ENCODE measurements at places on chromosomes 4 and X.

DNA sequence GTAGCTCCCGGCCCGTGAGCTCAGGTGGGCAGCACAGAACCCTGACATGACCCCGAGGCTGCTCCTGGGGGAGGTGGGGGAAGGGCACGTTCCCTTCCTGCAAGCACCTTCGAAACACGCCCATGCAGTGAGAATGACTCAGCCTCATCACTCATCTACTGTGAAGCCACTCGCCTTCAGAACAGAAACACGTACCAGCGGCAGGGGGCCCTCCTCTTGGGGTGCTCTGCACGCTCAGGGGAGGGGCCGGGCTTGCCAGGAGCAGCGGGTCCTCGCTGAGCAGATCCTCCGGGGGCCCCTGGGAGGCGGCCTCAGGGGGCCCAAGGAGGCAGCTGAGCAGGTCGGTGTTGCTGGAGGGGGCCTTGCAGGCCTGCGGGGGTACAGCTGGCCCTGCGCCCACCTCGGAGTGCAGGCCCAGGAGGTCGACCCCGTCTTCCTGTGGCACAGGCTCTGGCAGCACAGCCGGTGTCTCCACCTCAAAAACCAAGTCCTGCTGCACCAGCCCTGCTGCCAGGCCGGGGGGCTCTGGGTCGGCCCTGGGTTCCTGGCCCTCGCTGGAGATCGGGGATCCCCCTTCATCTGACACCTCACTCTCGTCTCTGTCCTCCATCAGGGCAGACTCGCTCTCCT is 40.9 kb upstream of the CPLX1 start:
- DNase-seq, result no peak

- DNase-seq, result no peak
Observed at GRCh38 chr4:158814636-158815330, 46.0 kb downstream of the FNIP2 start.

DNA sequence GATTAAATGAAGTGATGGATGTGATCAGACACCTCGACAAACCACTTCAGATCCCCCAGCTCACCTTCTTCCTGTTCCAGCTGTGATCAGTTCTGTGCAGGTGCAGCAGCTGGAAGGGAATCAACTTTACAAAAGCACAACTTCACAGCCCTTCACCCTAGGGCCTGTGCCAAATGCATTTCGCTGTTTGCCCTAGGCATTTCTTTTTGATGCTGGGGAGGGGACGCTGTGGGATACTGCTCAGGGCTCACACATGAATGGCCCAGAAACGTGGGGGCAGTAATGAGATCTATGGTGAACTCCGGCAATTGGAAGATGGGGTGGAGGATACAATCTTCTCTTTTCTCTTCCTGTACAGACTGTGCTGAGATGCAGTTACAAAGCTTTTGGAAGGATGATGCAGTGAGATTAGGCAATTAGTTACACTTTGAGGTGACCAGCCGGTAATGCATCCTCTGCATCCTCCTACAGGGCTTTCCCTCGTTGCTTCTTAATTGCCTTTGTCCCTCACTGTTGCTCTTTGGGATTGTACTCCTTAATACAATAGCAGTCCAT is 215.1 kb upstream of the PITX2 start:
- no peak for DNase-seq

DNA sequence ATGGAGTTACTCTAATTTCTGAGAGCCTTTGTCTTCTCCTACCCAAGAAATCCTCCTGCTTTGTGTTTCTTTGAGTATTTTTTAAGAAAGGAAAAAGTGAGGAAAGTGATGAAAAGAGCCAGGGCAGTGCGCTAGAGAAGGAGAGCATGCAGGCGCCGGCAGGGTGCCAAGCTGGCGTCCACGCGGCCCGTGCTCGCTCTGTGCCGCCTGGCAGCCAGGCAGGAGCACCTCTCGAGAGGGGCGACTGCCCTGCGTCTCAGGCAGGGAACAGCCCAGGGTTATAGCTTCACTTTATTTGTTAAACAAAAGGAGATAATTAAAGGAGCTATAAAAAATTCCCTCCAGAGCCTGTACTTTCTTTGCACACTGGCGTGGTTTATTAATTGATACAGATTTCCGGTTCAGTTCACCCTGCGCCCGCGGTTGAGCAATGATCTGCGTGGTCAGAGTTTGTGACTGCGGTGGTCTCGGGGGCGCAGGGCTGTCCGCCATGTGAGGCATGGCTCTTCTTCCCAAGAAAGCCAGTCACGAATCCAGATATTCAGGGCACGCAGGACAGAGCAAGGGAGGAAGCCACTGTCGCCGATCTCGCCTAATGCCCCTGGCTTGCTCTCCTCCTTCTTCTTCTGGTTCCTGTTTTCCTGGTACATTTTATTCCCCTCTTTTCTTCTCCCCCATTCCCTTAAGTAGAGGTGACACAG is 110.8 kb upstream of the PAQR3 start:
- DNase-seq, result no peak

- DNase-seq, result no peak
Observed at GRCh38 chr4:167079762-167080161, 154.5 kb downstream of the SPOCK3 start.

- DNase-seq, result no peak
Observed at GRCh38 chrX:6002056-6002455, 226.6 kb downstream of the NLGN4X start.

GRCh38 chrX:70664726-70665125 is 220.1 kb downstream of the DLG3 start:
- no peak for DNase-seq

GRCh38 chr4:158253350-158253980 is 43.2 kb downstream of the TMEM144 start:
- DNase-seq, result no peak

DNA sequence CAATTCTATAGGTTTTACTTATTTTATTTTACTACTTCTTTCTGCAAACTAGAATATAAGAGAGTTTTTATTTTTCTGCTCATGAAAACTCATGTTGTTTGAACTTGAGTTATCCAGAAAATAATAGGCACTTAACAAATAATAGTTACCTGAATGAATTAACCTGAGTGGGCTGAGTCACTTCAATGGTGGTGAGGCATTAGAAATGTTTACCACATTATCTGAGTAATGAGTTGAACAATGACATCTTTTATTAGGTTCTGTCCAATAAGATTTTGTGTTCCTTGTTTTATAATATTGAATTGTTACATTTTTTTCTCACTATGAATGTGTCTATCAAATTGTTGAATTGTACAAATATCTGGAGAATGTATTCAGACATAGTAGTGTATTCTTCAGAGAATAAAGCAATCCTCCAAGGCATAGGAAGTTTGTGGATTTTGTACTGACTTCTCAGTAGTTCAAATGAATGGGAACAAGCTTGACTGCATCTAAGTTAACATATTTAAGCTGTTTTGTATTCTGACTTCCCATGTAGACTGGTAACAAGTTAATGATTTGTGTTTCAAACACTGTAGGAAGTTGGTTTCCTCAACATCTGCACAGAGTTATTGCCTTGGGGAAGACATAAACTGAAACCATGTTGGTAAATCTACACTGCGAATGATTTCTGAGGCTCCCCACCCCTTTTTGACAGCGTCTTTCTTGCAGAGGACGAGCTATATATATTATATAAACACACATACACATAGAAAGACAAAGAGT is 1808.9 kb upstream of the TENM3 start:
- no peak for DNase-seq

- DNase-seq, result no peak
Observed at GRCh38 chr4:189780391-189780790, 160.3 kb upstream of the FRG1 start.

DNA sequence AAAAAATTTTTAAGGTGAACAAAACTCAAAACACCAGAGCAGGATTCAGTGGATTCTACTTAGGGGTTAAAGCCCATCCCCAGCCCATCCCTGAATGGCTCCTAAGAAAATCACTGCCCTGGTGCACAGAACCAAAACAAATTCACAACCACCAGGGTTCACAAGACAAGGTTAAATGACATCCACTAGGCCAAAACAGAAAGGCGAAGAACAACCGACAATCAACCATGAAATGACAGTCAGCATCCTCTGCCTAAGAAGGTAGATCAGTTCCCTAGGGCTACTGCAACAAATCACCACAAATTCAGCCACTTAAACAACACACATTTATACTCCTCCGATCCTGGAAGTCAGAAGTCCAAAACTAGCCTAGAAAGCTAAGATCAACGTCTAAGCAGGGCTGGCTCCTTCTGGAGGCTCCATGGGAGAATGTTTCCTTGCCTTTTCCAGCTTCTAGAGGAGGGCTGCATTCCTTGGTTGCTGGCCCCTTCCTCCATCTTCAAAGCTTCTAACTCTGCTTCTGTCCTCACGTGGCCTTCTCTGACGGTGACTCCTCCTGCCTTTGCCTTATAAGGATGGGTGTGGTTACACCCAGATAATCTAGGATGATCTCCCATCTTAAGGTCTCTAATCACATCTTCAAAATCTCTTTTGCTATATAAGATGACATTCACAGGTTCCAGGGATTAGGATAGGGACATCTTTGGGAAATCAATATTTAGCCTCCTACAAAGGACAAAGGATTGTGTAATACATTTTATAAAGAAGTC is 1.8 kb downstream of the CCNQ start:
- no peak for DNase-seq

DNA sequence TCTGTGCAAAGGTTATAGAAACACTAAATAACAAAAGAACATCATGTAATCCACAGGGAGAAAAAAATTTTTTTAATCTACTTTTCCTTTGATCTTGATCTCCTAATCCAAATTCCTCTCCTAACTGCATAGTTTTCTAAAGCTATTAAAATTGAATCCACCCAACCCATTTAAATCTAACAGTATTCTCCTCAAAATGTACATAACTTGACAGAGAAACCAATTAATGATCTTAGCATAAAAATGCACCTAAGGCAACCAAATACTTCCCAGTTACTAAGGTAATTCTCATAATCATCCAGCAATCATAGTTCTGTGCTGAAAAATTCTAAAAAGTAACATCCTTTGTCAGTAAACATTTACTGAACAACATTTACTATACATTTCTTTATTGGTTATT is 60.7 kb downstream of the PRDM5 start:
- no peak for DNase-seq

- no peak for DNase-seq
Observed at GRCh38 chr4:72984351-72984750, 85.2 kb downstream of the COX18 start.

DNA sequence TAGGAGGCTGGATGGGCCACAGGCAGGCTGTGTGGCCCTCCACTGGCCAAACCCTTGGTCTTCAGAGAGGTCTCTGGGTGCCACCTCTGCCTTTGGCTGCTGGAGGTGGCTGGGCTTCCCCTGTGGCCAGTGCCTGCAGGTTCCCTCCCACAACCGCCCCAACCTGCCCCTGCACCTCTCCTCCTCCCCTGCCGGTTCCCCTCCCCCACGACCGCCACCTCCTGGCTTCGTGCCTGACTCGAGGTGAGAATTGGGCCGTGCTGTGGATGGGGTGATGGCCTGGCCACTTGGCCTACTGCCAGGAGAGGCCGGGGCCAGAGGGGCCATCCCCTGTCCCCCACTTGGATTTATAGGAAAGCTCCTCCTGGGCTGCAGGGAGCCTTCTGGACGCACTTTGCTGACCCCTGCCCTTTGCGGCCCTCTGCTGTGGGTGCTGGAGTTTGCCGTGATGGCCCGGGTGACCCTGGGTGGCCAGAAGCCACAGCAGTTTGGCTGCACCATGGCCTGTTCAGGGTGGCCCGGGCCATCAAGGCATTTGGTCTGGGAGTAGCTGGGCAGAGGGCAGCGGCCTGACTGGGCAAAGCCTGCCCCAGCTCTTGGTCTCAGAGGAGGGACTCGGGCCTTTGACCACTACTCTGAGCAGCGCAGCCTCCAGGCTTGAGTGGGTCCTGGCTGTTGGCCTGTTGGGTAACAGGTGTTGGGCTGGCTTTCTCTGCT is 3.8 kb downstream of the NAT8L start:
- DNase-seq, result no peak

- DNase-seq, result no peak
Observed at GRCh38 chrX:9130031-9130430, 96.1 kb upstream of the FAM9B start.
